ENCODE measurements at places on chromosomes 12 and 14.

GRCh38 chr12:105888696-105889095 lies 250.1 kb downstream of the NUAK1 start:
- DNase-seq: no peak

DNA sequence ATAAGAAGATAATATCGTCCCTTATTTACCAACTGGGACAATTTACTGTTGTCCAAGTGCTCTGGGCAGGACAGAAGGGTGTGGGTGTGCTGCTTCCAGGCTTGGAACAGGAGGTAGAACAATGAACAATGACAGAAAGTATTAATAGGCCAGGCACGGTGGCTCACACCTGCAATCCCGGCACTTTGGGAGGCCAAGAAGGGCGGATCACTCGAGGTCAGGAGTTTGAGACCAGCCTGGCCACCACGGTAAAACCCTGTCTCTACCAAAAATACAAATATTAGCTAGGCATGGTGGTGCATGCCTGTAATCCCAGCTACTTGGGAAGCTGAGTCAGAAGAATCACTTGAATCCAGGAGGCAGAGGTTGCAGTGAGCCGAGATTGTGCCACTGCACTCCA lies 2.5 kb downstream of the IFI27 start:
- no peak for DNase-seq

- DNase-seq: no peak
These were observed 273.9 kb upstream of the RGS6 start for GRCh38 chr14:71658261-71658860.

GRCh38 chr14:59202031-59202430 lies 13.6 kb downstream of the DAAM1 start:
- DNase-seq: no peak

DNA sequence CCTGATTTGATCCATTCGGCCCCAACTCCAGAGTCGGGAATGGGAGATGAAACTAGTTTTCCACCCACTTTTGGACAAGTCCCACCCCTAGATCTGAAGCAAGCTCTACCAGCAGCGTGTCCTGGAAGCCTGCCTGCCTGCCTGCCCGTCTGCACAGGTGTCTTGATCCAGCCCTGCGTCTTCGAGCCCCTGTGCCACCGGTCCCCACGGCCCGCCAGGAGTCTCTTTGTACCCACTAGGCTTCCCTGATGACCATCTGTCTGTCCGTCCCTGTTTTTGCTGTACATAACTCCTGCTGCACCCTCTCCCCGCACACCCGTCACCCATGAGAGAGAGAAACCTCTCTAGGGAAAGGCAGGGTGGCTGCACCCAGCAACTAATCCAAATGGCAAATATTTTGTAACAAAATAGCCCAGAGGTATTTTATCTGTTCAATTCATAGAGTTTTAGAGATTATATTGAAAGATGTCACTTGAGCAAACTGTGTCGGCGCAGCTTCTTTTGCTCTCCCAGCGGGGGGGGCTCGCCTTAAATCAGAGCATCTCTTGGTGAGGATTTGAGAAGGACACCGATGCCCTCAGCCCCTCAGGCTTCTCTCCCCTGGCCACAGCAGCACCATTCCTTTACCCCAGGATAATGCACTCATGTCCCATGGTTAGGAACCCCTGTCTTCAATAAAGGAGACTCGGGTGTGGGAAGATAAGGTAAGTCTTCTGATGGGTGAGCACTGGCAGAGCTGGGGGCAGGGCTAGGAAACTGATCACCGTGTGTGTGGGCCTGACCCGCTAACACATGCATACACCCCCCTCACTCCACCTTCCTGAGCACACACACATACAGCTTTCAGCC lies 35.8 kb downstream of the SLC6A12 start:
- no peak for DNase-seq

GRCh38 chr12:4482936-4483335 lies 37.3 kb upstream of the FGF6 start:
- DNase-seq: no peak

GRCh38 chr14:23047034-23047634 lies 5.1 kb downstream of the PSMB11 start:
- DNase-seq: no peak

GRCh38 chr12:7905071-7905470 lies 30.9 kb downstream of the SLC2A3 start:
- DNase-seq: no peak

DNA sequence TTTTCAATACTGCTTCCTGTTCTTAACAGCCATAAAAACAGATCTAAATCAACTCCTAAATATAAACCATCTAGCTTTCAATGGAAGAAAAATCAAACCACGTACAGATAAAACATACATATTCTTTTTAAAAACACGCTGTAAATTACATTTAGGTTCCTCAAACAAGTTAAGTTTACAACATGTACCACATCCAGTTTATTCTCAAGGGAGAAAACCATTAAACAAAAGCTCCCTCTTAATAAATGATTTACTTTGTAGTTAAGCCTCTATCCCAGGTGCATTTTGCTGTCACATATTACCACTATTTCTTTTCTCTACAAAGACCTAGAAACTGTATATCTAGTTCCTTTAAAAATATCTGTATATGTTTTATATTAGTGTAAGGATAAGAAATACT lies 3.1 kb downstream of the NUMB start:
- no peak for DNase-seq

- DNase-seq: no peak
These were observed 1.1 kb upstream of the MBD6 start for GRCh38 chr12:57521525-57522010.

- DNase-seq: no peak
These were observed 51.8 kb upstream of the HIF1A start for GRCh38 chr14:61643555-61643954.

- no peak for DNase-seq
These were observed 168.1 kb upstream of the DAAM1 start for GRCh38 chr14:59020382-59020781.

GRCh38 chr12:127455347-127456265 lies 811.4 kb upstream of the TMEM132C start:
- DNase-seq: no peak

Data from stimulated activated CD4-positive, alpha-beta T cell treated with anti-CD3 and anti-CD28 coated beads, Interleukin-12 subunit alpha, Interleukin-12 subunit beta, amount 100 ng/mL, for 24 hours (primary cell).